Stimulated activated CD8-positive, alpha-beta memory T cell treated with anti-CD3 and anti-CD28 coated beads, Interleukin-7, amount 100 ng/mL, for 4 hours (primary cell): ENCODE measurements at places on chromosomes 6 and 20.

- DNase-seq: no peak
These were observed 249.3 kb downstream of the PREX1 start for GRCh38 chr20:48578397-48579098.

GRCh38 chr6:13593720-13594119 is 19.3 kb downstream of the SIRT5 start:
- DNase-seq: no peak

DNA sequence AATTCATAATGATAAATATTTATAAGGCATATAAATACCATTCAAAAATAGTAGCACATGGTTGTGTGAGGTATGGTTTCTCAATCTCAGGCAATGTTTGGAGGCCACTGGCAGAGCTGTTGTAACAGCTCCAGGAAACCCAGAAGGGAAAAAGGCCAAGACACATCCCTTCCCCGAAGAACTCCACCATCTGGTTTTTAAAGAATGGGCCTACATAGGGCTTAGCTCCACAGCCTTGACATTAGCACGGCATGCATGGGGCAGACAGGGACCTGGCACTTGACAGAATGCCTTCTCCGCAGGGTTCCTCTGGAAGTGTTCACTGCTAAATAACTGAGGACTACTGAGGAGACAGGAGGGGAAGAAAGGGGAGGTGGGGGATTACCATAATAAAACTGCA is 16.1 kb upstream of the FOXO3 start:
- DNase-seq: no peak

- no peak for DNase-seq
These were observed 67.3 kb upstream of the RALY start for GRCh38 chr20:33926425-33926824.

DNA sequence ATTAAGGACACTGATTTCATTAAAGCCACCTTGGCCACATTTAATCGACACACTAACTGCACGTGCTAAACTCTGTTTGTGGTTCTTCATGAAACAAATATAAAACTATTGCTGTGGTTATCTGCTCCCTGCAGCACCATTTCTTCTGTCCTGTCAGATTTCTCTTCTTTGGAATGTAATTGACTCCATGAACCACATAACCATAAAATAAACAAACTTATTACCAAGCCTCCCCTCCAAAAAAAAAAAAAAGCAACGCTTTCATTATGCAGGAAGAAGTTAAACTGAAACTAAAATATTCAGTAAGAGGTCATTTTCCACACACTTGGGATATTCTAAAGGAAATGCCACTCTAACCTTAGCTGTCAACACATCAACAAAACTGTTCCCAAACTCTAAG is 319.1 kb upstream of the NT5E start:
- DNase-seq: no peak

GRCh38 chr6:39924283-39924682 is 10.0 kb downstream of the MOCS1 start:
- DNase-seq: no peak

GRCh38 chr6:111201764-111202163 is 114.5 kb downstream of the SLC16A10 start:
- no peak for DNase-seq

GRCh38 chr20:3740615-3741301 is 8.3 kb downstream of the HSPA12B start:
- no peak for DNase-seq

DNA sequence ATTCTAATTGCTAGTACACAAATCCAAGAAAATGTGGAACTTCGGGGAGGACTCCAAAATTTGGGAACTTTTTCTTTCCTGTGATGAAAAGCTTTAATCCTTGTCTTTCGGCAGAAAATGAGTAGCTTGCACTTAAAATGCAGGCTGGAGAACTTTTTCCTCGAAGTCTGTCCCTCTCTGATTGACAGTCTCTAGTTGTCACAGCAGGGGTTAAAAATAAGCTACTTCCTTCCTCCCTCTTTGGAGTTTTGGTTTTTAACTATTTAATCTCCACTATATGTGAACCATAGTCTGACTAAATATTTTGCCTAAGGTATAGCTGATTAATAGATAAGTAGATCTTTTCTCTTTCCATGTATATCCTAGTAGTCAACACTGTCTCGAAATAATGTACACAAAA is 66.8 kb upstream of the MBOAT1 start:
- DNase-seq: no peak

- no peak for DNase-seq
These were observed 36.1 kb downstream of the SERAC1 start for GRCh38 chr6:158131926-158132325.

DNA sequence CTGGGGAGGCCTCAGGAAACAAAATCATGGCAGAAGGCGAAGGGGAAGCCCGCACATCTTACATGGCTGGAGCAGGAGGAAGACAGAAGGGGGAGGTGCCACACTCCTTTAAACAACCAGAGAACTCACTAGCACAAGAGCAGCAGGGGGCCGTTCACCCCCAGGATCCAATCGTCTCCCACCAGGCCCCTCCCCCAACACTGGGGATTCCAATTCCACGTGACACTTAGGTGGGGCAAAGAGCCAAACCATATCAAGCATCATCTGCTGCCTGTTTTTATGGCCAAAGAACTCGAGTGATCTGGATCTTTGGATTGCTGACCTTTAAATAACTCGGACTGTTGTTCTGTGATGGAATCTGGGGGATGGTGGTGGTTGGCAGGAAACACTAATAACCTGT is 28.0 kb downstream of the PNLDC1 start:
- no peak for DNase-seq

- DNase-seq: no peak
These were observed 1343.6 kb upstream of the CITED2 start for GRCh38 chr6:140718021-140718420.

DNA sequence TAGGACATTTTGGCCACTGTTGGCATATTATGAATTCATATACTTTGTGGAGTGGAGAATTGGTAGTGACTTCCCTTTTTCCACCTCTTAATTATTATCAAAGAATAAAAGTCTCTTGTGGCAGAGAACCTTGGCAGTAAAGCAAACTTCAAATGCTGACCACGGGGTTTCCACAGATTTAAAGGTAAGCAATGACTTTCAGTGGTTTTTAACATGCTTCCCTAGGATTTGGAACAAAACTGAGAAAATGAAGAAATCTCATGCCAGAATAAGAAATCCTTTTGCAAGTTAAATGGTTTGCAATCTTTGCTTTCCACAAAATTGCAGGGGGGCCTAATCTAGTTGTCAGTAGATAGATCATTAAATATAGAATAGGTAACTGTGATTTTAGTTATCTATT is 2.0 kb upstream of the SDC4 start:
- DNase-seq: no peak

GRCh38 chr6:107491760-107492660 is 2.1 kb downstream of the SOBP start:
- no peak for DNase-seq

GRCh38 chr6:45483021-45483420 is 105.3 kb upstream of the SUPT3H start:
- no peak for DNase-seq
